ENCODE measurements at places on chromosomes 3 and 15. TPM values are rescaled to one million over a fixed set of nuclear protein-coding genes. Genes with fewer than 3 reads are reported as not detected.

NUP210 gene
- 19.8 TPM for total RNA-seq

NR1I2 gene
- not detected for total RNA-seq

AMT gene
- 9.0 TPM for total RNA-seq

ISG20 gene
- 34.9 TPM for total RNA-seq

LRRC31 gene
- 1.7 TPM for total RNA-seq

GPR149 gene
- not detected for total RNA-seq

ROBO2 gene
- 27.1 TPM for total RNA-seq

LRRC34 gene
- total RNA-seq = 0.98 TPM

CD86 gene
- total RNA-seq = 27.4 TPM

CHCHD6 gene
- 17.1 TPM for total RNA-seq

ISLR gene
- 40.6 TPM for total RNA-seq

FANCD2OS gene
- total RNA-seq = not detected

POPDC2 gene
- total RNA-seq = 2.7 TPM

CFAP92 gene
- total RNA-seq = 1.9 TPM
